ENCODE measurements at places on chromosomes 4 and X.

DNA sequence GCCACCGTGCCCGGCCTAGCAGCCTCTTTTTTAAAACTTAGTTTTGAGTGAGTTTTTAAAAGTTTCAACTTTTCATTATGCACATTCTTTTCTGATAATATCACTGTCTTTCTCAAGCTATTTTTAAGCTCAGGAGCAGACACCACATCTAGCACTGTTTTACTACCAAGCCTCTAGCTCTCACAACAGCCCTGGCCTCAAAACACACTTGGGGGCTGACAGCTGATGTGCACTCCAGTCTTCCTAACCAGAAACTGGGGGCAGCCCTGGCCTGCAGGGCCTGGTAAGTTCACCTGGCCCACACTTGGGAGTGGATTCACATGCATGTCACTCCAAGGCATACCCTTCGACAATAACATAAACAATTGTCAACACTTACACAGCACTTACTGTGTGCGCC lies 34.0 kb downstream of the CENPU start:
- DNase-seq = no peak

GRCh38 chr4:148901075-148901705 lies 459.0 kb upstream of the NR3C2 start:
- no peak for DNase-seq

- DNase-seq = no peak
These were observed 888.9 kb downstream of the PCDH18 start for GRCh38 chr4:136643416-136643815.

GRCh38 chr4:114941503-114941902 lies 171.9 kb downstream of the NDST4 start:
- DNase-seq = no peak

- peak; percentile 56 for DNase-seq
These were observed 19.7 kb downstream of the HTRA3 start for GRCh38 chr4:8289151-8289750.

- DNase-seq = peak; percentile 61
These were observed 52.2 kb upstream of the HGFAC start for GRCh38 chr4:3389233-3390215.

All from sigmoid colon (tissue), 7 donors.